ENCODE measurements at places on chromosomes 7 and 10.

DNA sequence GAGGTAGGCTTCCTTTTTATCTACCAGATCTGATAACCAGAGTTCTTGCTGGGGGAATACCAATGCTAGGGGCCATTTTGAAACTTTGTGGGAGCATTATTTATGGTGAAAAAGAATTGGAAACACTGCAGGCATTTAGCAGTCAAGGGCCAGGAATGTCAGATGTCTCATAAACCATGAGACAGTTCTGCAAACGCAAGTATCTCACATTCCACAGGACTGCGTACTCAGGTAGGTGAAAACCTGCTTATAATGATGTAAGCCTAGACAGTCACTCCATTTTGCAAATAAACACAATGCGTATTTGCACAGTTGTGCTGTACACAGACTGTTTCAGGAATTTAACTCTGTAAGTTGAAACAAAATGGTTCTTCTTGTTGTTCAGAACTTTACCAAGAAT, 33.9 kb downstream of the ECHDC3 start:
- DNase-seq, result no peak

DNA sequence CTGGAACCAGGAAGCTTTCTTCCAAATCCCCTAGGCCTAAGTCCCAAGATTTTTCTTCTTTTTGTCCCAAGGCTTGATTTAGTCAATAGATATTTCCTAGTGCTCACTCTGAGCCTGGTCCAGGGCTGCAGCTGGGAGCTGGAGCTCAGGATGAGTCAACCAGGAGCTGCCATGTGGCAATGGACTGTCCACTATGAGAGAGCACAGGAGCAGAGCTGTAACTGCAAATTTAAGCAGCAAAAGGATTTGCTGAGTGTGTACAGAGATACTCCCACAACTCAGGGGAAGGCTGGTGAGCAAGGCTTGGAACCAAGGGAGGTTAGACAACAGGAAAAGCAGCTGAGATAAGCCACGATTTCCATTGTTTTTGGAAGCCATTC, 92.1 kb upstream of the CXCL12 start:
- no peak for DNase-seq

DNA sequence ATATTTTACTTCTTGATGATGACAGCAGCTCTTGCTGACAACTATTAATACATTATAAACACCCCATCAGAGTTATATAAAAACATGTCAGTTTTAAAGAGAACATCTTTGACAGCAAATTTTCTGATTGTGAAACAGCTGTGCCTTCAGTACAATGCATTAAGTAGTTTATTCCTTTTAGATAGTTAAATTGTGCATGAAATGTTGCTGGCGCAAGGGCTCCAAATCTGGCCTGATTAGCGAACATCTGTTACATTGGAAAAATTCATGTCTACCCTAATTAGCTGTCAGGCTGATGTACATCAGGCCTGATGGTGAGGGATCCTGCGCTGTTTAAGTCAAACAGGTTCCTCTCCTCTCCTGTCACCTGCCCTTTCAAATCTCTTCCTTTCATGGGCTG, 171.9 kb upstream of the SP8 start:
- no peak for DNase-seq

- DNase-seq, result no peak
Measured at GRCh38 chr10:104505521-104506042, 135.5 kb upstream of the SORCS3 start.

- DNase-seq, result no peak
Measured at GRCh38 chr10:11761431-11761830, 19.2 kb downstream of the ECHDC3 start.

DNA sequence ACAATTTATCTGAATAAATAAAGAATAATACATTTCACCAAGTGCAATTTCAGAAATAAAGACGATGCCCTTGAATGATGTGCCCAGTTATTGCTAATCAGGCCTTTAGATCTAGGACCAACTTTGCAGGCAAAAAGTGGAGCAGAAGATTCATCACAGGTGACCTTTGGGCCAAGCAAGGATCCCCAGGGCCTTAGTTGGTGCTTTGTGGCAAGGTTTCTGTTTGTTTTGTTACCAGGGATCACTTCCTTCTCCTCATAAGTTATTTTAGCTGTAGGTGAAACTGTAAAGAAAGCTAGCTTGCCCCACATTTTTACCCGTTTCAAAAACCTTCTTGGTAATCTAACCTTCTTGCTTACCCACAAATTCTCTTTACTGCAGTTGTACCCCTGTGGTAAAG, 323.2 kb downstream of the NEBL start:
- DNase-seq, result no peak

DNA sequence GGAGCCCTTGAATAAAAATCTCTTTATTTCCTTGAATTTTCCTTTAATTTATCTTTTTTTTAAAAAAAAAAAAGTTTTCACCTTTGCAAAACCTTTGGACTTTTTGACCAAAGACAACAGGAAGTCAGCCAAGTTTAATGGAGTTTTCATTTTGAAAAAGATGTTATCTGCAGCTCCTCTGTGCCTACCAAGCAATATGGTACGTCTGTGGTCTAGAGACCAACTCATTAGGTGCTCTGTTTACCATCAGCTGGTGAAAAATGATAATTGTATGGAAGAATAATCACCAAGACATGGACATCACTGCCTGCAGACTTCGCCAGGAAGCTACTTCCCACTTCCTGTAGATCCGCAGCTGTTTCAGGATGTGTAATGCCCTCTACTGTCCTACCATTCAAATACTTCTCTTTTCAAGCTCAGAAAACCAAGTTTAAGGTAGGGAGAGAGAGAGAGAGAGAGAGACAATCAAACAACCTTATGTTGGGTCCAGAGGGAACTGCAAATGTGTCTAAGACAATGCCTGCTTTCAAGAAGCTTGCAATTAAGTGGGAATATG, 18.7 kb downstream of the PLXNA4 start:
- no peak for DNase-seq

DNA sequence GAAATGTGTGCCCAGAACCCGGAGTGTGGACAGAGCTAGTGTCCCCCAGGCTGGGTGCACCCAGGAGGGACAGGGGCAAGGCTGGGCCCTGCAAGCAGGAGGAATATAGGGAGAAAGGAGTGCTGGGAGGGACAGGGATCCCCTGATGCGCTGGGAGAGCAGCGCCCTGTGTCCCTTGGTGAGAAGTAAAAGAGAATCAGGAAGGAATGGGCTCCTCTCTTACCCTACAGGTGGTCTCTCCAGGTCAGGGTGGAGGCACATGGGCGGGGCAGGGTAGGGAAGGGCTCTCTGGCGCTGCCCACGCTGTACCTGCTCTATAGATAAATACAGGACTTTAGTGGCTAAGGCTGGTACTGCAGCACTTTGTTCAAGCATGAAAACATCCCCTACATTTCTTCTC, 753.8 kb downstream of the GRID1 start:
- DNase-seq, result no peak

- no peak for DNase-seq
Measured at GRCh38 chr10:13816195-13816925, 229.6 kb downstream of the PRPF18 start.

Data from stimulated activated CD4-positive, alpha-beta T cell treated with anti-CD3 and anti-CD28 coated beads, Interleukin-15, amount 100 ng/mL, for 48 hours (primary cell).